ENCODE measurements at places on chromosomes 7 and 10.
A peak's percentile ranks its signal among the peaks of the same experiment; 100 is the strongest.

GRCh38 chr10:66714741-66715140, 211.1 kb upstream of the LRRTM3 start:
- DNase-seq: no peak

- no peak for DNase-seq
Observed at GRCh38 chr7:46695051-46695708, 774.1 kb upstream of the IGFBP3 start.

DNA sequence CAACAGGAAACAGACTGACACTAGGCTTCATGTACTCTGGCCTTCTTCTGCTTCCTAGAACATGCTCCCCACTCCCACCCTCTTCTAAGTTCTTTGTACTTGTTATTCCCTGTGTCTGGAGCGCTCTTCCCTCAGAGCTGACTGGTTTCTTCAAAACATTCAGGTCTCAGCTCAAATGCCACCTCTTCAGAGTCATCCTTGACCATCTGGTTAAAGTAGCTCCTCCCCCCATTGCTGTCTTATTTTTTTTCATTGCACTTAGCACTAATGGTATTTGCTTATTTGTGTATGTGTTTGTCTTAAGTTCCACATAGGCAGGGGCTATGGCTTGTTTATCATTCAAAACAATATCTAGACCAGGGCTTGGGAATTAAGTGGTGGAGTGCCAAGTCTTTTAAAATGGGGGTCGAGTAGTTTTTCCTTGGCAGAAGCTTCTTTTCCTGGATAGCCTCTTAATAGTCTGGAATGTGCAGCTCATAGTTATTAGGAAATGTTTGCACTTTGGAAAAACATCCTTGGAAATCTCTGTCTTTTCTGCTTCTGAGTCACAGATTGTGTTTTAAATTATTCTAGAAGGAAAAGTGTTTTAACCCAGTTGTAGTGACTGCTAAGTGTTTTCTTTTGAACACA, 60.0 kb downstream of the RALA start:
- DNase-seq: no peak

DNA sequence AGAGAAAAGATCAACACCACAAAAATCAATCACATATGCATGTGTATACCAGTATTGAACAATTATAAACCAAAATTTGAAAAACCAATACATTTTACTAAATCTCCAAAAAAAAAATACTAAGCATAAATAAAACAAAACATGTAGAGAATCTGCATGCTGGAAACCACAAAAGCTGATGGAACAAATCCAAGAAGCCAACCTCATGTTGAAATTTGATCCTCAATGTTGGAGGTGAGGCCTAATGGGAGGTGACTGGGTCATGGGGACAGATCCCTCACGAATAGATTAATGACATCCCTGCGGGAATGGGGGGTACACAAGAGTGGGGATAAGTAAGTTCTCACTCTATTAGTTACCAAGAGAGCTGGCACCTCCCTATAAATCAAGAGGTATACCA, 82.5 kb downstream of the OAT start:
- no peak for DNase-seq

- DNase-seq: no peak
Observed at GRCh38 chr7:14995774-14996173, 93.2 kb upstream of the DGKB start.

DNA sequence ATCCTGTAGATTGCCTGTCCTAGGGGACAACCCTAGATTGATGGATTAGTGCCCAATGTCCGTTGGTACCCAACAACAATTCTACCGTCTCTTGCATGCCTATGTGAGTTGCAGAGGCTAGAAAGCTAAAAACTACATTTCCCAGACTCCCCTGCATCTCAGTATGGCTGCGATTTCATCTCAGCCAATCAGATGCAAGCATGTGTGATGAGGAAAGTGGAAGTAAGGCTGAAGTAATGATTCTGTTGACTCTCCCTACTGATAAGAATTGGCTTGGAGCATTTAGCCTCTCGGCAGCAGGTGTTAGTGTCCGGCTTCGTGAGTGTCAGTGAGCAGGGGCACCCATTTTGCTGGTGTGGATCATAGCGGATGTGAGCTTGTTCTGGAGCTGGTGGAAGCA, 171.9 kb downstream of the FGFR2 start:
- DNase-seq: peak; percentile 46

DNA sequence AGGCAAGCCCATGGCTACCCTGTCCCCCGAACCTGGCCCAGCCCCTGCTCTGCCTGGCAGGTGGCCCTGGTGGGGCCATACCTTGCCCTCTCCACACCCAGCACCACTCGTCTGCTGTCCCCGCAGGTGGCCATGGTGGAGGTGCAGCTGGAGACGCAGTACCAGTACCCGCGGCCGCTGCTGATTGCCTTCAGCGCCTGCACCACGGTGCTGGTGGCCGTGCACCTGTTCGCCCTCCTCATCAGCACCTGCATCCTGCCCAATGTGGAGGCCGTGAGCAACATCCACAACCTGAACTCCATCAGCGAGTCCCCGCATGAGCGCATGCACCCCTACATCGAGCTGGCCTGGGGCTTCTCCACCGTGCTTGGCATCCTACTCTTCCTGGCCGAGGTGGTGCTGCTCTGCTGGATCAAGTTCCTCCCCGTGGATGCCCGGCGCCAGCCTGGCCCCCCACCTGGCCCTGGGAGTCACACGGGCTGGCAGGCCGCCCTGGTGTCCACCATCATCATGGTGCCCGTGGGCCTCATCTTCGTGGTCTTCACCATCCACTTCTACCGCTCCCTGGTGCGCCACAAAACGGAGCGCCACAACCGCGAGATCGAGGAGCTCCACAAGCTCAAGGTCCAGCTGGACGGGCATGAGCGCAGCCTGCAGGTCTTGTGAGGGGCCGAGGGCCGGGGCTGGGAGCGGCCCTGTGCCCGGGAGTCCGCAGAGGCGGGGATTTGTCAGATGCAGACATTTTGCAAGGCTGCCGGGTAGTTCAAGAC, 13.2 kb downstream of the ORAI2 start:
- no peak for DNase-seq
